ENCODE measurements at places on chromosomes 1 and 21.

DNA sequence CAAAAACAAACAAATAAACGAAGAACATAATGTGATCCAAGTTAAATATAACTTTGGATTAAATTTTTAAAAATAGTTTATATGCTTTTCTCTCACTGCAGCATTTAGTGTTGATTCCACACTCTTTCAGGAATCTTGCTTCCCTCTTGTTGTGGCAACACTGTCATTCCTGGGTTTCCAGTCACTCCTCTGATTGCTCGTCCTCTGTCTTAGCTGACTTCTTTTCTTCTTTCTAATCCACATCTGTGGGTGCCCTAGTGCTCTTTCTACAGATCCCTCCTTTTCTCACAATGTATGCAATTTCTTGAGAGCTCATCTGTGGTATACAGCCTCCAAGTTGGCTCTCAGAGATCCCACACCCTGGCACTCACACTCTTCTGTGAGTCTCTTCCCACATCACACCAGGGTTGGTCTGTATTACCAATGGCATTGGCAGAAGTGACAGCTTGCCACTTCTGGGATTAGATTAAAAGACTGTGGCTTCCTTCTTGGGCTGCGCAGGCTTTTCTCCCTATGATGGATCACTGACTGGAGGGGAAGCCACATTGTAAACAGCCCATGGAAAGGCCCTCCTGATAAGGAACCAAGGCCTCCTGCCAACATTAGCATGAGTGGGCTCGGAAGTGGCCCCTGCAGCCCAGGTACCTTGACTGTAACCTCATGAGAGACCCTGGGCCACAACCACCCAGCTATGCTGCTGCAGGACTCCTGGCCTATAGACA is 11.5 kb upstream of the MYOC start:
- no peak for DNase-seq

- DNase-seq, result no peak
Measured at GRCh38 chr1:28118640-28119307, 30.4 kb upstream of the EYA3 start.

- no peak for DNase-seq
Measured at GRCh38 chr1:12147201-12147701, 19.5 kb upstream of the TNFRSF1B start.

DNA sequence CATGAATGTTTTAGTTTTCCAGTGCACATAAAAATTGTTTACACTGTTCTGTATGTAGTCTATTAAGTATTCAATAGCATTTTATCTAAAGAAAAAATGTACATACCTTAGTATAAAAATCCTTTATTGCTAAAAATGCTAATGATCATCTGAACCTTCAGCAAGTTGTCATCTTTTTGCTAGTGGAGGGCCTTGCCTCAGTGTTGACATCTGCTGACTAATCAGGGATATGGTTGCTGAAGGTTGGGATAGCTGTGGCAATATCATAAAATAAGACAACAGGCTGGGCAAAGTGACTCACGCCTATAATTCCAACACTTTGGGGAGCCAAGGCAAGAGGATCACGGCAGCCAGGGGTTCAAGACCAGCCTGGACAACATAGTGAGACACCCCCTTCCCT is 9.0 kb downstream of the DYNLT5 start:
- DNase-seq, result no peak

DNA sequence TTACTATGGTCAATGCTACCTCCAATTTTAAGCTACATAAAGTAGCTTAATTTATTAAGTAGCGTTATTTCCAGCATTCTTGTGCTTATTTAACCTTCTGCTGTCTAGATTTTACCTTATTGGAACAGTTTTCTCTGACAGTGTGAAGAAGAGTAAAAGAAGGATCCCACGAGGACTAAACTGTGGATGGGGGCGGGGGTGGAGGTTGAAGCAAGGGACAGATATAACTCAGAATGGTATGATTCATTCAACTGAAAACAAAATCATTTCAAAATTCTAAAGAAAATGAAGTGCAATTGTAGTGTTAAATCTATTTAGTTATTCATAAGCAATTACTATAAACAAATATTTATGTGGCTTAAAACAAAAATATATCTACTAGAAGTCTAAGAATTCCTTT is 11.5 kb upstream of the VAV3 start:
- DNase-seq, result no peak

DNA sequence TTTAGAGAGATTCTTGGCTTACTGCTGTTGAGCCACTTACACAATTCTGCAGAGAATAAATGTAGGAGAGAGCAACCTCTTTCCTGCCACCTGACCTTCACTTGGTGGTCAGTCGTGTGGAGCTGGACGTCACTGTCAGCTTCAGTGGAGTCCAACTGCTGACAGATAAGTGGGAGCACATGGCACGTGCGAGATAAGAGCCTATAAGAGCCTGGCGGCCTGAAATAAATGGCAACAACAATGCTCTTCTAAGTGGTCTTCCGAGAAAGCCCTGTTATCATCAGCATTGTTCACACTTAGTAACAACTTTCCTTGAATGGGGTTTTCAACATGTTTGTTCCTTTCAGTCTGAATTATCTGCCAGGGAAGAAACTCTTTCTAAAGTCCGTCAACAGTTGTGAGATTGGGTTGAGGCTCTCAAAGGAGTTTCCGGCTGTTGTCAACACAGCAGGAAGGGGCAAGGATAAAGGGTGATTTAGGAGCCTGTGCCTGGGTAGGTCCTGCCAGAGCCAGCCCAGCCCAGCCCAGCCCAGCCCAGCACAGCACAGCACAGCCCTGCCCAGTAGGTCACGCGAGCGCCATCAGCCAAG is 57.2 kb upstream of the RUNX1 start:
- no peak for DNase-seq

GRCh38 chr1:171683870-171684269 is 31.4 kb upstream of the MYOC start:
- DNase-seq, result no peak

DNA sequence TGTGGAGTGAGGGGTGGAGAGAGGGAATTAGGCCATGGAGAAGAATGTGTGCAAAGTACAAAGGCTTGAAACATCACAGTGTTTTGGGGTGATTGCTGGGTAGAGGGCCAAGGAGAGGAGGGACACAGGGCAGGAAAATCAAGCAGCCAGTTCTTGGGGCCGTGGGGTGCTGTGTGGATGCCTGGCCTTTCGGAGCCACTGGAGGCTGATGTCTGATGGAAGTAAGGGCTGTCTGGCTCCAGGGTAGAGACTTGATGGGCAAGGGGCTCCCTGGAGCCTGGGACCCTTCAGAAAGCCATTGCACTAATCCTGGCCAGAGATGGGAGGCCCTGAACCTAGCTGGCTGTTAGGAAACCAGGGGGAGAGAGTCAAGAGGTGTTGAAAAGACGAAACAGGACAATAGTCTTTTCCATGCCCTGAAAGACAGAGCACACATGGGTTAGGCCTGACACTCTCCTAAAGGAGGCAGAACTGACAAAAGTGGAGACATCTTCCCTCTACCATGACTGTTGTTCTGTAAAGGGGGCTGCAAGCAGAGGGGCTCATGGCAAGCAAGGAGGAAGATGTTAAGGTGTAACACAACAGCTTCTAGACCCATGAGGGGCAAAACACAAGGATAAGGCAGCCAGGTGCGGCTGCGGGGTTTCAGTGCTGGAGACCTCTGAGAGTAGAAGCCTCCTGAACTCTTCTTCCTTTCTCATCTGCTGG is 21.0 kb downstream of the ATF3 start:
- no peak for DNase-seq

DNA sequence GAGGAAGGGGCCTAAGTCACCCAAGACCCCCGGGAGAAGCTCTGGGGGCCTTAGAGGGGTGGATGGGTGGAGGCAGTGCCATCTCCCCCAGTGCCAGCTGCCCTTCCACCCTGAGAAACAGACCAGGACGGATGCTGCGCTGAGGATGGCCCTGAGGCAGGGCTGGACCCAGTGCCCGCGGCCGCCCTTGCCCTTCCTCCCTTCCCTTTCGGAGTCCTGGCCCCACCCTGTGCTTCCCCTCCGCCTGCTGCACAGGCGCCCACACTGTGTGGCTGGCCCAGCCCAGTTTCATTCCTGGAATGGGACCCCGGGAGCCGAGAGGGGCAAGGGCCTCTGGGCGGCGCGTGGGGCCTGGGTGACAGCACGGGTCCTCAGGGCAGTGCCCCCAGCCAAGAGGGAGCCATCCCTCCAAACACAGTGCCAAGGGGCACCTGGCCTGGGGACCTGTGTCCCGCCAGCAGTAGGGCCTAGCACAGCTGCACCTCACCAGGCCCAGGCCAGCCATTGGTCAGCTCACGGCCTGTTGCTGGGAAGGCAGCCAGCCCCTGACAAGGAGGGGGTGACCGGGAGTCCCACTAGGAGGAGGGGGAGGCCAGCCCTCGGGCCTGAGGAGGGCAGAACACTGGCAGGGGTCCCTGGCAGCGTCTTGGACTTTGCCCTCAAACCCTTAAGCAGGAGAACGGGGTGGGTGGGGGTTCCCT is 13.4 kb upstream of the SKI start:
- no peak for DNase-seq

DNA sequence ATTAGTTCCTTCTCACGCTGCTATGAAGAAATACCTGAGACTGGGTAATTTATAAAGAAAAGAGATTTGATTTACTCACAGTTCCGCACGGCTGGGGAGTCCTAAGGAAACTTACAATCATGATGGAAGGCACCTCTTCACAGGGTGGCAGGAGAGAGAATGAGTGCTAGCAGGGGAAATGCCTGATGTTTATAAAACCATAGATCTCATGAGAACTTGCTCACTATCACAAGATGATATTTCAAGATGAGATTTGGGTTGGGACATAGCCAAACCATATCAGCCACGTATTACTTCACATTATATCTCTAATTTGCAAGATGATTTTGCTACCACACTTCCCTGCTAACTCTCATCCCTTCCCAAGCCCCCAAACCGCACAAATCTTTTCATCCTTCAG is 9.1 kb downstream of the MNDA start:
- DNase-seq, result no peak

GRCh38 chr1:244674446-244674845 is 21.5 kb downstream of the DESI2 start:
- no peak for DNase-seq

GRCh38 chr1:64917328-64917861 is 49.0 kb downstream of the JAK1 start:
- no peak for DNase-seq

DNA sequence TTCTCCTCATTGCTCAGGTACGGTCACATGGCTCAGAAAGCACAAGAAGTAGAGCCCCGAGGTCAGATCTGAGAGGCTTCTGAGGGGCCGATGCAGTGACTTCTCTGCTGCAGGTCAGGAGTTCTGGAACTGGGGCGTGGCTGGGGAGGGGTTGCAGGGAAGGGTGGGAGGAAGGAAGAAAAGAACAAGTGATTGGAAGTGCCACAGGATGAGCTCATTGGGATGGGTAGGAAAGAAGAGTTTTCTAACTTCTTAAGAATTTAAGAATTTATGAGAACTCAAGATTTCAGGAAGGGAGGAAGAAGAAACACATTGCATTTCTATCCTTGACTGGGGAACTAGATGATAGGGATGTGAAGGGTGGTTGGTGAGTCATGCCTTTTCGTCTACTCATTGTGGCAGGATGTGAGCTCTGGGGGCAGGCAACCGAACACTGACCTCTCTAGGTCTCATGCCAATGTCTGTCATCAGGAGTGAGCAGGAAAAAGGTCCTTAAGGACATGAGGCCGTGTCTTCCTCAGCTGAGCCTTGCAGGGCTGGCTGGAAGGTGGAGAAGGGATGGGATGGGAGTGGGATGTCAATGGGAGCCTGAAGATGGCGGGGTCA is 497 bp downstream of the FCRLB start:
- DNase-seq, result no peak

Data from stimulated activated CD8-positive, alpha-beta memory T cell treated with anti-CD3 and anti-CD28 coated beads, Interleukin-15, amount 100 ng/mL, for 24 hours (primary cell).